IMR-90 (cell line): ENCODE measurements at places on chromosomes 7 and 10. TPM values are rescaled to one million over a fixed set of nuclear protein-coding genes. Genes with fewer than 3 reads are reported as not detected.

The MMD2 gene
- not detected in 2 replicates for polyA plus RNA-seq

The LDB3 gene
- 2.6 and 3.2 TPM in 2 replicates for polyA plus RNA-seq

The INMT gene
- 0.34 and 0.39 TPM in 2 replicates for polyA plus RNA-seq

The CYP2C8 gene
- polyA plus RNA-seq = 0.05 TPM in 1 of 2 replicates, not detected in the other

The STOX1 gene
- 0.03 TPM in 1 of 2 replicates, not detected in the other for polyA plus RNA-seq

The TAS2R60 gene
- not detected in 2 replicates for polyA plus RNA-seq

The SLC26A5 gene
- polyA plus RNA-seq = not detected in 2 replicates

DNA sequence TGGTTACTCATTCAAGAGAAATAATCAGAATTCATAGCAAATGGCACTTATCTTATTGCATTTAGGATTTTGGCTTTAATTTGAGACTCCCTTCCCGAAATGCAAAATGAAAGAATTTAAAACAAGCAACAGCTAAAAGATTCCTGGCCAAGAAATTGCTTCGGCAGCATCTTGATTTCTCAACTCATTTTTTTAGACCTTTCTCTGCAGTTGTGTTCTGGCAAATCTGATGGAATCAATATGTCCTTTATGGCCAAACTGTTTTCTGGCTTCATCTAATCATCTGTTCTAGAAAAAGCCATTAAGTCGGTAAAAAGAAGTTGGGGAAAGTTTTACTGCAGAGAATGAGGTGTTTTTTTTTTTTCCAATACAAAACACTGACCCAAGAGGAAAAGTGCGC is 172.1 kb downstream of the SLC16A9 start:
- H3K27me3 ChIP-seq = no peaks in the 10 kb centered on the region
- H3K36me3 ChIP-seq = no peaks in the 10 kb centered on the region
- peaks cover 4% of the 10 kb centered on the region for H3K4me1 ChIP-seq
- H3K4me3 ChIP-seq = no peak overlapping the region
- H3K27ac ChIP-seq = no peak overlapping the region

- no peak overlapping the region for H3K27ac ChIP-seq
- no peak for DNase-seq
- H3K4me3 ChIP-seq = no peak overlapping the region
- H3K27me3 ChIP-seq = peaks cover 16% of the 10 kb centered on the region
- no peaks in the 10 kb centered on the region for H3K4me1 ChIP-seq
Measured at GRCh38 chr7:151920488-151920887, 35.8 kb upstream of the GALNTL5 start.

DNA sequence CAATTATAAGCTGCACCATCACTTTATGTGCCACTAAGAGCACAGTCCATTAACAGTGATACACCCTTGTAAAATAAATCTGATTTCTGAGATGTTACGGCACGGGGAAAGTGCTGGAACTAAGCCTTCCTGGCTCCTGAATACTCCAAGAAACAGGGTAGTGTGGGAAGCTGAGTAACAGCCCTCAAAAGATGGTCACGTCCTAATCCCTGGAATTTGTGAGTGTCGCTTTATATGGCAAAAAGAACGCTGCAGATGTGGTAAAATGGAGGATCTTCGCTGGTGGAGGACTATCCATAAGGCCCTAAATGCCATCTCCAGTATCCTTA is 13.5 kb downstream of the ESYT2 start:
- H3K4me1 ChIP-seq = peaks cover 27% of the 10 kb centered on the region
- H3K27ac ChIP-seq = no peak overlapping the region
- no peaks in the 10 kb centered on the region for H3K36me3 ChIP-seq
- no peak for DNase-seq
- no peaks in the 10 kb centered on the region for H3K27me3 ChIP-seq
- no peak overlapping the region for H3K4me3 ChIP-seq

- no peaks in the 10 kb centered on the region for H3K27me3 ChIP-seq
- no peak overlapping the region for H3K4me3 ChIP-seq
- H3K4me1 ChIP-seq = peaks cover 6% of the 10 kb centered on the region
- no peaks in the 10 kb centered on the region for H3K36me3 ChIP-seq
Measured at GRCh38 chr7:1080921-1081255, 7.0 kb upstream of the GPER1 start.

GRCh38 chr7:80646083-80646865 is 7.8 kb downstream of the CD36 start:
- no peak overlapping the region for H3K4me3 ChIP-seq
- no peaks in the 10 kb centered on the region for H3K36me3 ChIP-seq
- H3K27ac ChIP-seq = no peak overlapping the region

DNA sequence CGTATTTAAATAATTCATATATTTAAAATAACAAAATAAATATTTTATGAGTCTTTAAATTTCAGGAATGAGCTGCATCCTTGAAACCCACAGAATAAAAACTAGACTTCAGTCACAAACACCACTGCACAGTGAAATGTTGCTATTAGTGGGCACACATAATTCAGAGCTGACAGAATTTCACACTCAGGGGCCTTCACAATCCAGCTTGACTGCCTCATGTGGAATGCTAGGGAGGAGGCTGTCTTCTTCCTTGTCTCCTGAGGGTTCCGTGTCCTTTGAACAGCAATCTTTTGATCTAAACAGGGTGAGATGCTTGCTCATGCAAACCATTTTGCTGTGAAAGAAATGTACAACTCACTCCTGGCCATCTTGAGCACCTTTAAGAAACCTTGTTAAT is 346.7 kb downstream of the CCSER2 start:
- no peak overlapping the region for H3K27ac ChIP-seq
- no peak overlapping the region for H3K4me3 ChIP-seq
- no peak for DNase-seq
- no peaks in the 10 kb centered on the region for H3K4me1 ChIP-seq

- H3K4me1 ChIP-seq = peaks cover 18% of the 10 kb centered on the region
- no peak for DNase-seq
- no peaks in the 10 kb centered on the region for H3K27me3 ChIP-seq
- H3K36me3 ChIP-seq = no peaks in the 10 kb centered on the region
- H3K27ac ChIP-seq = no peak overlapping the region
Measured at GRCh38 chr7:46290374-46291049, 369.4 kb upstream of the IGFBP3 start.
